ENCODE measurements at places on chromosomes 1 and 21. TPM values are rescaled to one million over a fixed set of nuclear protein-coding genes. Genes with fewer than 3 reads are reported as not detected.

- no peak for DNase-seq
Observed at GRCh38 chr1:87392248-87393192, 63.8 kb downstream of the LMO4 start.

Gene KCNA3
- 3.6 TPM for total RNA-seq

Gene TFF2
- total RNA-seq: not detected

Gene GRIK3
- total RNA-seq: 3.9 TPM

Gene SPRR1A
- not detected for total RNA-seq

Gene GPR157
- total RNA-seq: 4.1 TPM

Gene RGS5
- 59.7 TPM for total RNA-seq

Gene LIN28A
- 1.4 TPM for total RNA-seq
